ENCODE measurements at places on chromosomes 12 and 14.
A peak's percentile ranks its signal among the peaks of the same experiment; 100 is the strongest.

- DNase-seq: no peak
Measured at GRCh38 chr12:102638777-102639176, 158.4 kb upstream of the IGF1 start.

- no peak for DNase-seq
Measured at GRCh38 chr12:120264086-120264903, 1.2 kb downstream of the PXN start.

GRCh38 chr14:96978525-96979272, 181.5 kb downstream of the VRK1 start:
- no peak for DNase-seq

DNA sequence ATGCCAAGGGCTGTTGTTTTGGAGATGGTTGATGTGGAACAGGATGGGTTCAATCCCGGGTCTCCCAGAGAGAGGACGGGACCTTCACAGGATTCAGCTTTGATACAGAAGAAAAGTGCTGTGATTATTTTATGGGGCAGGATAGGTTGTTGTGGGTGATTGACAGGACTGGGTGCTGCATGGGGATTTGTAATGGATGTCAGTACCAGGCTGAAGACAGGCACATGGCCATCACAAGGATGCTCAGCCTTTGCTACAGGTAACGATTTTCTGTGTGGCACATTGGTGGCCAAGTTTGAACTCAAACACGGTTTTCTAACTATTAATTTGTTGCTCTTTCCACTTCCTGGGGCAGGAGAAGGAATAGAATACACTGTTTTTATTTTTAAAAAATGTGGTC, 4.5 kb upstream of the GUCY2C start:
- no peak for DNase-seq

GRCh38 chr12:103929784-103930033, 501 bp upstream of the HSP90B1 start:
- DNase-seq: peak; percentile 84

Data from esophagus squamous epithelium (tissue), 5 donors.